Suprapubic skin (tissue), 4 donors: ENCODE measurements at places on chromosomes 11 and 22.

DNA sequence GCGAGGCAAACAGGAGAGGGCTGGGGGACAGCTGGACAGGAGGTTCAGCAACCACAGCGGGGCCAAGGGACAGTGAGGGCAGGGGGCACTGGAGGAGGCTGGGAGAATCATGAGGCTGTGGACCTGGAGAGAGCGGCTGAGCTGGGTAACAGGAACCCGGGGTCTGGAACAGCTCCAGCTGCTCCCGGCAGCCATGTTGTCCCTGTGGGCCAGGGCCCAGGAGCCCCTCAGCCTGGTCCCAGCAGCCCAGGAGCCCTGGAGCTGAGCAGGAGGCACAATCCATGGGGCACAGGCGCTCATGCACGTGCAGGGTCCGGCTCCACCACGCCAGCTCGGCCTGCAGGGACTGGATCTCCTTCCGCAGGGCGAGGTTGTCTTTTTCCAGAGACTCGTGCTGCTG is 7.4 kb downstream of the BATF2 start:
- no peak for DNase-seq

GRCh38 chr11:76267556-76267955 is 61.3 kb upstream of the WNT11 start:
- DNase-seq = no peak

- no peak for DNase-seq
Measured at GRCh38 chr22:23220485-23221350, 40.4 kb downstream of the BCR start.

- peak; percentile 70 for DNase-seq
Measured at GRCh38 chr11:34356576-34356912, 1.3 kb downstream of the ABTB2 start.

DNA sequence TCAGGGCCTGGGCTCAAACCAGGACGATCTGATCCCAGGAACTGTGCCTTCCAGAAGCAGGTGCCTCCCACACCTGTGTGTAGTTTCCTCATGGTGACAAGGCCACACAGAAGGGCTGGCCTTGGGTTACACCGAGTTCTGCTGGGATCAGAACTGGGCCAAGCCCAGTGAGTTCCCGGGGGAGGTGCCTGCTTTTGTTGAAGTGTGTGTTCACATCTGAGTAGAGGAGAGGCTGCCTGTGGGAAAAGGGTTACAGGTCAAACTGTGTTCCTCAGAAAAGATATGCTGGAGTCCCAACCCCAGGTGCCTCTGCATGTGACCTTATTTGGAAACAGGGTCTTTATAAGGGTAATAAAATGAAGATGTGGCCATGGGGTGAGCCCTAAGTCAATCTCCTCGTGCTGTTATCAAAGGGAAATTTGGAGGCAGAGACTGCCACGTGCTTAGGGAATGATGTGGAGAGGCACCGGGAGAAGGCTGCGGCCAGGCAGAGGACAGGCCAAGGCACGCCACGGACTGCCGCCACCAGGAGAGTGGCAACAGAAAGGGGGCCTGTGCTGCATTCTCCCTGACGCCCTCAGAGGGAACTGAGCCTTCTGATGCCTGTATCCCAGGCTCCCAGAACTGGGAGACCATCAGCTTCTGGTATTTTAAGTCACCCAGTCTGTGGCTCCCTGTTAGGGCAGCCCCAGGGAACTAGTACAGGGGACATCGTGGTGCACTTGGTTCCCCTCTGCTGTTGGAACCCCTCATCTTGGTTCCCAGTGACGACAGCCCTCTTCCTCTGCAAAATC is 158.8 kb downstream of the CACNA1I start:
- no peak for DNase-seq

GRCh38 chr11:96054870-96055705 is 131.2 kb upstream of the MTMR2 start:
- DNase-seq = no peak

GRCh38 chr22:39220450-39220849 is 24.3 kb downstream of the PDGFB start:
- DNase-seq = peak; percentile 46

GRCh38 chr22:28670756-28671155 is 8.9 kb downstream of the TTC28 start:
- DNase-seq = no peak

DNA sequence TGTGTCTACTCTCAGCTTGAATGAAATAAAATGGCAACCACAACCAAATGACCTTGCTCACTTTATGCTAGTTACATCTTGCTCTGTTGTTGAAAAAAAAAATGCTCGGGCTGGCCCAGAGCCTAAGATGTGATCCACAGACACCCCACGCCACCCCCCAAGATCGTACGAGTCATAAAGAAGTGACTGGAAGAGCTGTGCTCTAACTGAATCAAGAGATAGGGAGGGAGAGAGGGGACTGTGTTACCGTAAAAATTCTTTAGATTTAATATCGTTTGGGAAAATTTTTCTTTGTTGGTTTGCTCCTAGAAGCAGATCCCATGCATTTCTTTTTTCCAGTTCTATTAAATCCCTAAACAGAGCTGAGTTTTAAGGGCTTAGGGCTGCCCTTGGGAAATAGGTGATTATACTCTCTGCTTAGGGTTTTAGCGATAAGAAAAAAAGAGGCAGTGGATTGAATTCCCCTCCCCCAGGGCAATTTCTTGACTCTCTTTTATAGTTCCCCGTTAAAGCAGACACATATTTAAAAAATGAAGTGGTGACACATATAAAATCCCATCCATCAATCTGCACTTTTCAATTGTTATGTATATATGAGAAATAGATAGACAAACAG is 14.5 kb downstream of the MAML2 start:
- no peak for DNase-seq

GRCh38 chr11:64316672-64317324 is 561 bp downstream of the TRMT112 start:
- no peak for DNase-seq

DNA sequence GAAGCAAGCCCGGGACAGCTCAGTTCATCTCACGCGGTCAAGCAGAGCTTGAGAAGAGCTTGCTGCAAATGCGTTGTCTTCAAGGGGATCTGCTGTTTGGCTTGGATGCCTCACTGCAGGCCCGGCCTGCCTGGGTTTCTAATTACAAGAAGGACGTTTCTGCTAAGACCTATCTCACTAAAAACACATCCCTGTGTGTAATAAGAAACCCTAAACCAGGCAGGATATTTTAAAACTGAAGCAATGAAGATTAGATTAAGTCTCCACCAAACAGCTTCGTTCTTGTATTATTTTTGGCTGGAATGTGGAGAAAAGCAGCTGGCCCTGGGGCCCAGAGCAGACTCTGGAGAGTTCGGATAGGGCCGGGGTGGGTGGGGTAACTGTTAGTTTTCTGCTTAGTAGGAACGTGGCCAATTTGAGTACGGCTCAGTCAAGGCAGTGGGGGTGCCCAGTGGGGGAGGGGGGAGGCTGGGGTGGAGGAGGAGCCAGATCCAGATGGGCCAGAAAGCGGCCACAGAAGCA is 6.0 kb downstream of the PKNOX2 start:
- DNase-seq = peak; percentile 39

GRCh38 chr11:45444796-45445195 is 158.7 kb upstream of the SYT13 start:
- no peak for DNase-seq

- DNase-seq = peak; percentile 31
Measured at GRCh38 chr11:35349897-35350296, 69.5 kb downstream of the SLC1A2 start.

DNA sequence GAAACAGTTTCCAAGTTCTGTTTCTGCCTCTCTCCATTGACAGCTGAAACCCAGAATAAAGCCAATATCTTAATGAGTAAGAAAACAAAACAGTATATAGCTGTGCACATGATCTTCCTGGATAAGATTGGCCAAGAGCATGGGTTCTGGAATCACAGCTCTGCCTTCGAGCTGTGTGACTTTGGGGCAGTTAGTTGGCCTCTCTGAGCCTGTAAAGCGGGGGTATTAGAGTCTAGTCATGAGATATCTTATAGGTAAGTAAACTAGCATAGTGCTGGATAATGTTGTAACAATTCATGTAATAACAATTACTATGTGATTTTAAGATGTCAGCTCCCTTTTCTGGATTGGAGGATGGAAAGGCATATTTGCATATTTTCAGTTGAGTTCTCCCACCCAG is 73.5 kb downstream of the TRAF6 start:
- DNase-seq = no peak

DNA sequence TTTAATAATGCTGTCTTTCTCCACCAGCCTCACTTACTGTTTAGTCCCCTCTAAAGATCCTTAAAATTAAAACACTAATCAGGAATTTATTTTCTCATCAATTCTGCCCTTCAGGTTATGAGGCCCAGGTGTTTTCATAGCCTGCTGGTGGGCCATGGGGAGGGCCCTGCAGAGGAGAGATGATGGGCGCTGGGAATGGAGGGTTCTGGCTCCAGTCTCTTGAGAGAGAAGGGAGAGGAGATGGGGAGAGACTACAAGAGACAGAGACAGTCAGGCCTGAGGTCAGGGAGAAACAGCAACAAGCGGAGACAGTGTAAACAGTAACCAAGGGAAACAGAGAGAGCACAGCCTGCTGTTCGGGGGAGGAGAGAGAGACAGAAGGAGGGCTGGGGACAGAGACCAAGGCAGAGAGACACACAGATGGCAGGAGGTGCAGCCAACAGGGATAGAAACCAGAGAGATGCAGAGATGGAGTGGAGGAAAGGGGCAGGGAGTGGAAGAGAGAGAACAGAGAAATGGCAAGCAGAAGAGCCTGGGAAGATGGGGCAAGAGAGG is 187.3 kb upstream of the SYT13 start:
- peak; percentile 16 for DNase-seq

DNA sequence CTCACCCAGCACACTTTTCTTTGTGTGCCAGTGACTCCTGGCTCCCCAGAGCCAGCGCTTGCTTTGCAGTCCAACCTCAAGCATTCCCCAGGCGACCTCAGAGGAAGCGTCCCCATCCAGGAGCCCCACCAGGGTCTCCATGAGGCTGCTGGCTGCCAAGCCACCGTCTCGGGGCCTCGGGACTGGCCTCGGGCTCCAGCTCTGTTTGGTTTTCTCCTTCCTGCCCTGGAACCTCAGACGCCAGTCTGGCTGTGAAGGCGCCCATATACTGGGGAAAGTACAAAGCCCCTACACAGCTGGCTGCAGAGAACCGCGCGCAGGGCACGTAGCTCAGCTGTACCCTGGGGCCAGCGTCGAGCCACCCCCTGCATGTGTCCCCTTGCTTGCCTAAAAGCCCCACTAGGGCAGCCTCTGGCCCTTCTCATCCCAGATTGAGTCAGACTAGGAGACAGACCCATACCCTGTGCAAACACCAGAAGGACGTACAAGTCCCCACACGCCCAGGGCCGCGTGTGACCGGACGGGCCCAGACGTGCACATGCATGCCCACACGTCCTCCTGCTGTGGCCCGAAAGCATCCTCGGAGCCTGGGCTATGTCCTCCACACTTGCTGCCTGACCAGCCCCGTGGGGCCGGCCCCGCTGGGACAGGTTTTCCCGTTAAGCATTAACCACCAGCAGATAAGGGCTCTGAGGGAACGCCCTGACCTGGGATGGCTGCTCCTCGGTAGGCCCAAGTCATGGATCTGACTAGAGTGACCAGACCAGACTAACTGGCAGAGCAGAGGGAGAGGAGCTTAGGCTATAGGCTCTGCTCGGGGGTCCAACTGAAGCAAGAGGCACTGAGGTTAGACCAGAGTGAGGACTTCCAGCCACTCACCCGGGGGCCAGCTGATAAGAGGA is 4.2 kb upstream of the SYT8 start:
- peak; percentile 74 for DNase-seq

DNA sequence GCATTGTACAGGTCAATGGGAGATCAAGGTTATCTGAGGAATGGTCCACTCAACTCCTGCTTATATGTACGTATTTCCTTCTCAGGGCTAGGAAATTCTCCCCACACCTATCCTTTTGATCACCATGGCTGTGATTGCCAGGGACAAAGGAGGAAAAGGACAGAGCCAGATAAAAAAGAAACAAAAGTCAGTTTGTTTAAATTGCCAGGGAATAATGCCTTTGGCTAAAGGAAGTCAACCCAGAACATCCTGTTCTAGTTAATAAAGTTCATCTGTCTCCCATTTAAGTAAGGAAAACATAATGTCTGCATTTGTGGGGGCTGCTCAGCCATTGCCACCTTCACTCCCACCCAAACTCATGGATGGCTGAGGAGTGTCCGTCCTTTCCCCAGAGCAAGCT is 124.7 kb downstream of the ME3 start:
- DNase-seq = no peak

GRCh38 chr11:128232588-128232987 is 354.8 kb downstream of the ETS1 start:
- DNase-seq = no peak

GRCh38 chr11:12680246-12680939 is 6.2 kb downstream of the TEAD1 start:
- DNase-seq = peak; percentile 91

GRCh38 chr11:117861151-117862018 is 15.1 kb downstream of the FXYD6 start:
- DNase-seq = no peak
